ENCODE measurements at places on chromosomes 1 and 21. TPM values are rescaled to one million over a fixed set of nuclear protein-coding genes. Genes with fewer than 3 reads are reported as not detected.

DNA sequence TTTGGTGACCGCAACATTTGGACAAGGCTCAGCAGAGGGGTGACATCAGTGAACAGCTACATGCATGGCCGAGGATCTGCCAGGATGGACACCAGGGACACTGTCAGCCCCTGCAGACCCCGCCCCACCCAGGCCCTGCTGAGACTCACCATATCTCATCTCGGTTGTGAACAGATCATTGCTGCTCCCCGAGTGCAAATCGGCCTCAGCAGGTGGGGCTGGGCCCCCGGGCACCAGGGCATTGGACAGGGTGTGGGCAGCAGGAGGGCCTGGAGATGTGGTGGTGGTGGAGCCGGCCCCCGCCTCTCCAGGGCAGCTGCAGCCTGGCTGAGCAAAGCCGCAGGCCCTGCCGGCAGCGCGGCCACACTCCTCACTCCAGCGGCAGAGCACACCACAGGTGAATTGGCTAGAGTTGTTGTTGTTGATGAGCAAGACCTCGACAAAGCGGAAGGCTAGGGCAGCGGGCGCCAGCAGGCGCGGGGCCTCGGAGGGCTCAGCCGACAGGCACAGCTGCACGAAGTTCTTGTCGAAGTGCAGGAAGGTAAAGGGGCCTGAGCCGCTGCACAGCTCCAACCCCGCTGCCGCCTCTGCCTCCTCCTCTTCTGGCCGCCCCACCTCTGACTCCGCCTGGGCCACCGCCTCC is 8.2 kb downstream of the ADGRB2 start:
- no peak for DNase-seq

- no peak for DNase-seq
These were observed 78.3 kb downstream of the NCAM2 start for GRCh38 chr21:21076491-21076890.

DNA sequence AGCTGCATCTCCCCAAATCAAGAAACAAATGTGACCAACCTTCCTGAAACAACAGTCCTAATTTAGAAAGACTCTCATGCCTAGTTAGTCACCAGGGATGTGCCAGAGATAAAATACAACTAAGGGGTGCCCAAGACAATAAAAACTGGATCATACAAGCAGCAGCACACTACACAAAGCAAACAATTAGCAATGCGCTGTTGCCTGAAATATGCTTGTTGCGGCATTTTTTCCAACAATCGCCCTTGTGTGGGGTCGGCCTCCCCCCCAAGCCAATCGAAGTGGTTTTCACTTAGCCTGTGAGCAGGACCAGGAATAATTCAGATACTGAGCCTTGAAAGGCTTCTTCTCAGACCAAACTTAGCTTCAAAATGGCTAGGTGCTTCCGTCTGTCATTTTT is 1.4 kb upstream of the STMN1 start:
- DNase-seq = no peak

DNA sequence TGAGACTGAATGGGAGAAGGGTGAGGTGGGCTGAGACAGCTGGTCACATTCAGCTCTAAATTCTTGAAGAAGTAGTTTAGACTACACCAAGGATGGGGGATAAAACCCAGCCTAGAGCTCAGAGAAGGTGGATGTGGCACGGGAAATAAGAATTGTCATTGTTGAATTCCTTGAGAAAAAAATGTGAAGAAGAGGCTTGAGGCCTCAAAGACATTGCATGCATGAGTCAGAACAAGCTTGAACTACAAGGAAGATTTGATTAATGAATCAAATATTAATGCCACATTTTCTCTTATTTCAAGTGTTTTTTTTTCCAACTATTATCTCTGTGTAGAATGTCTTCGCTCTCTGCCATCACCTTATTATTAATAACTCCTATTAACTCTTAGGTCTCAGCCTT is 58.9 kb downstream of the MAP3K7CL start:
- DNase-seq = no peak

DNA sequence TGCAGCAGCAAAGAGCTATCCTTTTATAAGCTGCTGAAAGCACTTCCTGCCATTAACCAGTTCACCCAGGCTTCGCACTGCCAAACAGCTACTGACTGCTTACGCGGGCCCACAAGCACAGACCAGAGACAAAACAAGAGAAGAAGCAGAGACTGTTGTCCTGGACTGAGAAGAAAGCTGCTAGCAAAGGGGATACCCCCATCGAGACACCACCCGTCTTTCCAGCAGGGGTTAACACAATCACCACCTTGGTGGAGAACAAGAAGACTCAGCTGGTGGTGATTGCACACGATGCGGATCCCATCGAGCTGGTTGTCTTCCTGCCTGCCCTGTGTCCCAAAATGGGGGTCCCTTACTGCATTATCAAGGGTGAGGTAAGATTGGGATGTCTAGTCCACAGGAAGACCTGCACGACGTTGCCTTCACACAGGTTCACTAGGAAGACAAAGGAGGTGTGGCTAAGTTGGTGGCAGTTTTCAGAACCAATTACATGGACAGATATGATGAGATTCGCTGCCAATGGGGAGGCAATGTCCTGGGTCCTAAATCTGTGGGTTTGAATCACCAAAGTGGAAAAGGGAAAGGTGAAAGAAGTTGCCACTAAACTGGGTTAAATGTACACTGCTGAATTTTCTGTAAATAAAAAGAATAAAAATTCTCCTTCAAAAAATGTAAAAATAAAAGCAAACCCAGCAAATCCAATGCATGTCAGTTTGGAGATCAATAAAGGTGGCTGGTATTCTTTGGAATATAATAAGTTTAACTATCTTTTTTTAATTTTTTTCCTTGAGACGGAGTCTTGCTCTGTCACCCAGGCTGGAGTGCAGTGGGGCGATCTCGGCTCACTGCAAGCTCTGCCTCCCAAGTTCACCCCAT is 1.2 kb downstream of the FMO5 start:
- DNase-seq = no peak

DDX20 gene
- 22.7 TPM for total RNA-seq

GRCh38 chr21:14962217-14962616 is 102.6 kb downstream of the NRIP1 start:
- no peak for DNase-seq

DNA sequence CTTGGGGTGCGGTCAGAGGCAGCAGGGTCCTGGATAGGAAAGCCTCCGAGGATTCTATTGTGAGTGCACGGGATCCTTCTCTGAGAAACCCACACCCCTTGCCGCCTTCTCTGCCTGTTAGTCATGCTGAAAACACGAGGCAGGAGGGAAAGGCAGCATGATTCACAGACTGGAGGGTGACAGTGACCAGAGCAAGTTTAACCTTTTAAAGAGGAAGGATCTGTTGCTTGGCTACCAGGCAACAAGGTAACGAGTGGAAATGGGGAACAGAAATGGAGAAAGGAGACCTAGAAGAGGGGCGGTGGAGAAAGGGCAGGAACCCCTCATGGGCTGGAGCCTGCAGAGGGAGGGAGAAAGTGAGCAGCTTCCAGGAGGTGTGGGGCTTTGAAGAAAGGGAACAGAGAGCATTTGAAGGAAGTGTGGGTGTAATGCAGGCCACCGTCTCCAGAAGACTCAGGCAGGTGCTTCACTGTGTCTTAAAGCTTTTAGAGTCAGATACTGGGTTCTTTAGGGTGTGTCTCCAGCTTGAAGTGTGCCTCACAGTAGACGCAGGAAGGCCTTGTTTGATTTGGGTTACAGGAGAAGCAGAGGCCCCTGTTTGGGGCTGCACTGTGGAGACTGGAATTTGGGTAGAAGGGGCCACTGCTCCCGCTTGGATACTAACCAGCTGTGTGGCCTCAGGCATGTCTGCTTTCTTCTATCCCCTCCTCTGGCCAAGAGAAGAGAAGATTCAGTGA is 19.1 kb downstream of the OPTC start:
- DNase-seq = no peak
